ENCODE measurements at places on chromosomes 12 and 14. TPM values are rescaled to one million over a fixed set of nuclear protein-coding genes. Genes with fewer than 3 reads are reported as not detected.

The MLXIP gene
- 18.5 TPM for total RNA-seq

DNA sequence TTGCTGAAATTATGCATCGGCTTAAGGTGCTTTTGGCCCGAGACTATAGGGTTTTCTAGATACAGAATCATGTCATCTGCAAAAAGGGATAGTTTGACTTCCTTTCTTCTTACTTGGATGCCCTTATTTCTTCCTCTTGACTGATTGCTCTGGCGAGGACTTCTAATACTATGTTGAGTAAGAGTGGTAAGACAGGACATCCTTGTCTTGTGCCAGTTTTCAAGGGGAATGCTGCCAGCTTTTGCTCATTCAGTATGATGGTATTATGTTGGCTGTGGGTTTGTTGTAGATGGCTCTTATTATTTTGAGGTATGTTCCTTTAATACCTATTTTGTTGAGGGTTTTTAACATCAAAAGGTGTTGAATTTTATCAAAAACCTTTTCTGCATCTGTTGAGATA is 8.3 kb downstream of the BMAL2 start:
- DNase-seq = no peak

The SOAT2 gene
- total RNA-seq = not detected

GRCh38 chr14:34450542-34450915 is 11.5 kb downstream of the SPTSSA start:
- no peak for DNase-seq
